ENCODE measurements at places on chromosomes 1 and 21. TPM values are rescaled to one million over a fixed set of nuclear protein-coding genes. Genes with fewer than 3 reads are reported as not detected.

Gene TMPRSS3
- total RNA-seq = 33.7 TPM

Gene FCRL1
- not detected for total RNA-seq

Gene RABGGTB
- 240 TPM for total RNA-seq

Gene TSSK3
- total RNA-seq = 0.51 TPM

Gene MYOM3
- not detected for total RNA-seq

DNA sequence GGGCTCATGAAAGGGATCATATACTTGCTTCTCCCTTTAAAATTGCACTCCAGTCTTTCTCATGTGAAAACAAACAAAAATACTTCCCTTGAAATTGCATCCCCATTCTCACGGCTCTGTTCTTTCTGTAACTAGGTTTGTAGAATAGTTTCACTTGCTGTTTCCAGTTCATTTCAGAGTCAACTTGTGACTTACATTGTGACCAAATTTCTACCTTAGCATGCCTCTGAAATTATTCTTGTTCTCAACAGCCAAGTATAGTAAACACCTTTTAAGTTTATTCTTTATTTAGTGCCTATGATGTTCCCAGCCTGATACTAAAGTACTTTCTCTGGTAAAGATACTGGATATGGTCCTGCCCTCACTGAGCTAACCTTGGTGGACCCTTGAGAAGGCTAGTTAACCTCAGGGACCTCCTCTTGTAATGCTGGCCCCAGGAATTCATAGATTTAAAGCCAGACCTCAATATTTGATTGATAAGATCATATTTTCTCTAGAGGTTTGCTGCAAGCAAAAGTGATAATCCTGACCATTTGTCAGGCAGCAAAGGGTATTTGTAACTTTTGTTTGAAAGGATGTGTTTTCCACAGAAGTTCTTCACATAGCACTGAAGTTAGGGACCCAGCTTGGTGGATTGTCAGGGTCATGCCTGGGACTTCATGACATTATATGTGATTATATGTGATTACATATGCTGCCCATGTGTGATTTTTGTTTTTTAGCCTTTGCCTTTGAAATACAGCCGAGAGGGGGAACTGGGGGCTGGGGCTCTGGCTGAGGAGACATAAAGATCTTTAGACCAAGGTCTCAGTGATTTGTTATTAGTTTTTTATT, 29.6 kb downstream of the VANGL2 start:
- peak overlapping the region; percentile 48 for H3K4me3 ChIP-seq
- peaks cover 62% of the 10 kb centered on the region for H3K4me1 ChIP-seq
- peak overlapping the region; percentile 91 for H3K27ac ChIP-seq
- H3K27me3 ChIP-seq = no peaks in the 10 kb centered on the region
- no peak for DNase-seq
- H3K36me3 ChIP-seq = peaks cover 11% of the 10 kb centered on the region

GRCh38 chr21:43701936-43702784, 16.8 kb upstream of the PDXK start:
- H3K4me3 ChIP-seq = no peak overlapping the region
- peaks cover 15% of the 10 kb centered on the region for H3K4me1 ChIP-seq
- no peaks in the 10 kb centered on the region for H3K27me3 ChIP-seq
- DNase-seq = no peak

DNA sequence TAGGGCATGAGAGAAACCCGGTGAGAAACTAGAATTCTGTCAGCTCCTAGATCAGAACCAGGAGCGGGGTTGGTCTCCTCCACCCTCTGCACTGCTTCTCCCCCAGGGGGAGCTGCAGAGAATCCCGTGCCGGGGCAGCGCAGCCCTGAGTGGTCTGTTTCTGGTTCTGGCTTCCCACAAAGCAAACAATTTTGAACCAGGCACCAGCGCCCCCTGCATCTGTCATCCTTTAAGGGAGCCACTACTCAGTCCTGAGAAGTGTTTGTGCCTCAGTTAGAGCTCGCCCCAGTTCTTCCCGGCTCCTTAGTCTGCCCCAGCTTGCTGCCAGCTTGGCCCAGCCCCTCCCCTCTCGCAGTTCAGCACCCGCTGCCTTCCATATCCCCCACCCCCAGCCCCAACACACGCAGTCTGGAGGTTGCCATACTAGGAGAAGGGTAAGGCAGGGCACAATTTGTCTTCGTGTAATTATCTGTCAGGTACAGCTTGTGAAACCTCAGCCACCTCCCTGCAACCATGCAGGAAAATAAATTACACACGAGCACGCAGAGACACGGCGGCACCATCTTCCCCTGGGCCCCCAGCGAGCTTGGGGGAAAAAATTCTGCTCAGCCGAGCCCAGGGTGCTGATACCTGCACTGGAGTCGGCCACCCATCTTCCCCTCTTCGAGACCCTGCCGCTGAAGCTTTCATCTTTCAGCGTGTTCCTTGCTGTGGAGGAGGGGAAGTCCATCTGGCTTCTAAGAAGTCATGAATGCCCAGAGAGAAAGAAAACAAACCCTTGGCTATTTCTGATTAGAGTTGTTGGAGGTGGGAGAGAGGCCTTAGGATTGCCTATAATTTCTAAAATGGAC, 62.6 kb upstream of the CD1D start:
- peaks cover 47% of the 10 kb centered on the region for H3K27me3 ChIP-seq
- peak overlapping the region; percentile 55 for H3K4me3 ChIP-seq
- no peak overlapping the region for H3K27ac ChIP-seq
- DNase-seq = peak; percentile 21
- no peaks in the 10 kb centered on the region for H3K36me3 ChIP-seq

- peaks cover 3% of the 10 kb centered on the region for H3K27me3 ChIP-seq
- H3K4me1 ChIP-seq = no peaks in the 10 kb centered on the region
- H3K27ac ChIP-seq = no peak overlapping the region
- H3K36me3 ChIP-seq = no peaks in the 10 kb centered on the region
These were observed 4.7 kb downstream of the CCDC190 start for GRCh38 chr1:162856260-162856659.

DNA sequence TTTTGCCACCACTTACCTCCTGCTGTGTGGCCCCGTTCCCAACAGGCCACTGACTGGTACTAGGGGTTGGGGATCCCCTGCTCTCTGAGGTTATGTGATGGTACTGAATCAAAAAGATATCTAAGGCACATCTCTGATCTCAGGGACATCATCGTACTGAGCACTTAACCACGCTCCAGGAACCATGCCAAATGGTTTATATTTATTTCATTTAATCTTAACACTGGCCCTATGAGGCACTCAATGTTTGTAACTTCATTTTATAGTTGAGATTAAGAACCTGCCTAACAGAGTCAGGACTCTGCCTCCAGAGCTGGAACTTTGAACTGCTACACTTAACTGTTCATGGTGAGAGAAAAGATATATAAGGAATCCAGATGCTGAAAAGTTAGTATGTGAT, 98.0 kb upstream of the HP1BP3 start:
- no peak overlapping the region for H3K27ac ChIP-seq
- no peak for DNase-seq
- peaks cover 5% of the 10 kb centered on the region for H3K36me3 ChIP-seq
- no peaks in the 10 kb centered on the region for H3K27me3 ChIP-seq
- H3K4me3 ChIP-seq = no peak overlapping the region
- H3K4me1 ChIP-seq = no peaks in the 10 kb centered on the region

DNA sequence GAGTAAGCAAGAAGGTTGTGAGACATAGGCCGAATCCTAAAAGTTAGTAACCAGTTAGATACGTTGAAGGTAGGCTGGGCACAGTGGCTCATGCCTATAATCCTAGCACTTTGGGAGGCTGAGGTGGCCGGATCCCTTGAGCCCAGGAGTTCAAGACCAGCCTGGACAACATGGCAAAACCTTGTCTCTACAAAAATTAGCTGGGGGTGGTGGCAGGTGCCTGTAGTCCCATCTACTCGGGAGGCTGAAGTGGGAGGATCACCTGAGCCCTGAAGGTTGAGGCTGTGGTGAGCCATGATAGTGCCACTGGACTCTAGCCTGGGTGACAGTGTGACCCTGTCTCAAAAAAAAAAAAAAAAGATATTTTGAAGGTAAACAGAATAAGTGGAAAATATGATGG, 1.5 kb upstream of the PARP1 start:
- H3K4me3 ChIP-seq = no peak overlapping the region
- no peak overlapping the region for H3K27ac ChIP-seq
- no peak for DNase-seq
- H3K27me3 ChIP-seq = peaks cover 11% of the 10 kb centered on the region
- H3K36me3 ChIP-seq = peaks cover 9% of the 10 kb centered on the region

- peaks cover 82% of the 10 kb centered on the region for H3K4me1 ChIP-seq
- peaks cover 18% of the 10 kb centered on the region for H3K36me3 ChIP-seq
- peak overlapping the region; percentile 92 for H3K27ac ChIP-seq
- DNase-seq = no peak
- no peaks in the 10 kb centered on the region for H3K27me3 ChIP-seq
- peak overlapping the region; percentile 91 for H3K4me3 ChIP-seq
These were observed 801 bp downstream of the TRAF5 start for GRCh38 chr1:211327346-211327921.

DNA sequence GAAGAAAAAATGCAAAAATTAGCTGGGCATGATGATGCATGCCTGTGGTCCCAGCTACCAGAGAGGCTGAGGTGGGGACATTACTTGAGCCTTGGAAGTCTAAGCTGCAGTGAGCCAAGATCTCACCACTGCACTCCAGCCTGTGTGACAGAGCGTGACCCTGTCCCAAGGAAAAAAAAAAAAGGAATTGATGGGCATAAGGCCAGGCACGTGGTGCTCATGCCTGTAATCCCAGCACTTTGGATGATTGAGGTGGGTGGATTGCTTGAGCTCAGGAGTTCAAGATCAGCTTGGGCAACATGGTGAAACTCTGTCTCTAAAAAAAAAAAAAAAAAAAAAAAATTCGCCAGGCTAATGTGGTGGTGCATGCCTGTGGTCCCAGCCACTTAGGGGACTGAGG, 55.8 kb upstream of the ATP2B4 start:
- DNase-seq = no peak
- peaks cover 10% of the 10 kb centered on the region for H3K27me3 ChIP-seq
- no peaks in the 10 kb centered on the region for H3K36me3 ChIP-seq
- no peak overlapping the region for H3K27ac ChIP-seq
- H3K4me3 ChIP-seq = no peak overlapping the region
- H3K4me1 ChIP-seq = no peaks in the 10 kb centered on the region

- H3K27me3 ChIP-seq = peaks cover 29% of the 10 kb centered on the region
- DNase-seq = peak; percentile 57
- H3K36me3 ChIP-seq = peaks cover 18% of the 10 kb centered on the region
- H3K4me1 ChIP-seq = peaks cover 33% of the 10 kb centered on the region
- H3K4me3 ChIP-seq = no peak overlapping the region
These were observed 37.7 kb downstream of the KIAA0040 start for GRCh38 chr1:175154629-175155472.

GRCh38 chr1:185816460-185816859, 82.3 kb downstream of the HMCN1 start:
- peaks cover 3% of the 10 kb centered on the region for H3K27me3 ChIP-seq
- H3K4me1 ChIP-seq = no peaks in the 10 kb centered on the region
- H3K27ac ChIP-seq = no peak overlapping the region

- H3K4me1 ChIP-seq = peaks cover 70% of the 10 kb centered on the region
- H3K27ac ChIP-seq = peak overlapping the region; percentile 53
- no peak for DNase-seq
- H3K36me3 ChIP-seq = peaks cover 40% of the 10 kb centered on the region
- no peaks in the 10 kb centered on the region for H3K27me3 ChIP-seq
- H3K4me3 ChIP-seq = no peak overlapping the region
These were observed 4.5 kb upstream of the RUNX3 start for GRCh38 chr1:24934310-24935195.

- no peaks in the 10 kb centered on the region for H3K36me3 ChIP-seq
- no peaks in the 10 kb centered on the region for H3K4me1 ChIP-seq
- H3K27ac ChIP-seq = no peak overlapping the region
These were observed 252.3 kb upstream of the TMPRSS15 start for GRCh38 chr21:18655931-18656330.

Data from activated T-helper 1 cell treated with anti-CD3 and anti-CD28 coated beads, Interleukin-12 subunit alpha, Interleukin-12 subunit beta, Interleukin-2, Interleukin-4 antibody, amounts not matched to agents 30 ng/mL and 10 ng/mL and 1 ng/mL, durations not matched to agents 14 hours and 24 hours and 36 hours (primary cell).